Memory B cell (primary cell): ENCODE measurements at places on chromosomes 7 and 10.

GRCh38 chr10:82267960-82268359 is 393.0 kb downstream of the NRG3 start:
- no peak for DNase-seq

- DNase-seq: no peak
These were observed 26.7 kb downstream of the IQCE start for GRCh38 chr7:2585446-2585845.

GRCh38 chr7:159067576-159068487 is 76.8 kb downstream of the VIPR2 start:
- no peak for DNase-seq

GRCh38 chr10:78763651-78764395 is 304.9 kb upstream of the ZMIZ1 start:
- DNase-seq: no peak

DNA sequence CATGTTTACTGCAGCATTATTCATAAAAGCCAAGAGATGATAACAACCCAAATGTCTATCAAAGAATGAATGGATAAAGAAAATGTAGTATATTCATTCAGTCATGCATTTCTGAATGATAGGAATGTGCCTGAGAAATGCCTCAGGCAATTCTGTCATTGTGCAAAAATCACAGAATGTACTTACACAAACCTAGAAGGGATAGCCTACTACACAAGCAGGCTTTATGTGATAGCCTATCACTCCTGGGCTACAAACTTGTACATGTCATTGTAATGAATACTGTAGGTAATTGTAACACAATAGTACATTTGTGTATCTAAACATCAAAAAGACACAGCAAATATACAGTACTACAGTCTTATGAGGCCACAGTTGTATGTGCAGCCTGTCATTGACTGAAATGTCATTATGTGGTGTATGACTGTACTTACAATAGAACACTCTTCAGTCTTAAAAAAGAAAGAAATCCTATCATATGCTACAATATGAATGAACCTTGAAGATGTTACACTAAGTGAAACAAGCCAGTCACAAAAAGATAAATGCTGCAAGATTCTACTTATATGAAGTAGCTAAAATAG is 141.8 kb upstream of the GPR22 start:
- DNase-seq: no peak

- DNase-seq: no peak
These were observed 166.4 kb upstream of the TNRC18 start for GRCh38 chr7:5589819-5590595.

DNA sequence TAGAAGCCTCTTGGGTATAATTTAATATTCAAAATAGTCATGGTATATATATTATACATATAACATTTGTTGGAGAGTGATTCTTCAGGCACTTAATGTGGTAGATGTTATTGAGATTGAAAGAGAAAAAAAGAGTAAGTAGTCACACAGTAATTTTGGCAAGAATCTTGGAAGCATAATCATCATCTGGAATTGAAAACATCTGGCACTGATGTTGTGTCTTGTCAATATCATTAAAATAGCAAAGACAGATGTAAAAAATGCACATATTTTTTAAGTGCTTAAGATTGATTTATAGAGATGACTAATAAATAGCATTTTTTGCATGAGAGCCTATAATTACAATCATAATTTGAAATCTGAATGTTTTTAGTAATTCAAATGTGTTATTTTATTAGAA is 9.5 kb downstream of the SEMA3D start:
- no peak for DNase-seq

GRCh38 chr7:151515276-151515565 is 4.5 kb downstream of the RHEB start:
- DNase-seq: no peak

GRCh38 chr7:45292481-45292880 is 134.9 kb downstream of the RAMP3 start:
- no peak for DNase-seq

DNA sequence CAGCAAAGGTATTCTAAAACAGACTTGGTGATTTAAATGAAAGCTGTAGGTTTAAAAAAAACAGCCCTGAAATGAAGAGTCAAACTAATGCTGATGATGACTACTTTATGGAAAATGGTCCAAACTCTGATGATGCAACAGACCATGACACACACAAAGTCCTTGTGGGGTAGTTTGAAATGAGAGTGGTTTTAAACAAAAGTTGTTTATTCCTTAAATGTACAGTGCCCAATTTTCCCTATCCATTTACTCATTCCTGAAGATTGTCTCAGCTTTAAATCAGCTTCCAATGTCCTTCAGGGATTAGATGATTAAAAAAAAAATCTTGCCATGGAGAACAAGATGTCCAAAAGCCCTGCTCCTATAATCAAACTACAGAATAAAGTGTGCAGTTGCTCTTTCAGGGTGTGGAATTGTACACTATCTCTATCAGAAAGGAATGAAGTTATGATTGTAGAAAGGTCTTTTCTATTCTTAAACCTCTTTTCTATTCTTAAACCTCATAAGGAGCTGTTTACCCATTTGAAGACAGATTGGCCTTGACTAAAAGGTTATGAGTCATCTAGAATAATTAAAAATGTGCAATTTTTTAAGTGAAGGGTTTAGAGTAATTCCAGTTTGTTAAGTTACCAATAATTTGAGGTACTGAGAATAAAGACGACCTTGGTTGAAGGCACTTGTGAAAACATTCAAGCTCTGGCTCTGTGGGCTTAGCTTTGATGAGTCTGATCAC is 70.2 kb upstream of the ITGA8 start:
- no peak for DNase-seq

GRCh38 chr7:51732951-51733350 is 416.3 kb upstream of the COBL start:
- no peak for DNase-seq
